ENCODE measurements at places on chromosomes 16 and 17.
A peak's percentile ranks its signal among the peaks of the same experiment; 100 is the strongest.

GRCh38 chr16:43294-43693 lies 10.1 kb downstream of the POLR3K start:
- DNase-seq, result no peak

- no peak for DNase-seq
These were observed 58.6 kb upstream of the NUDT7 start for GRCh38 chr16:77663711-77664110.

DNA sequence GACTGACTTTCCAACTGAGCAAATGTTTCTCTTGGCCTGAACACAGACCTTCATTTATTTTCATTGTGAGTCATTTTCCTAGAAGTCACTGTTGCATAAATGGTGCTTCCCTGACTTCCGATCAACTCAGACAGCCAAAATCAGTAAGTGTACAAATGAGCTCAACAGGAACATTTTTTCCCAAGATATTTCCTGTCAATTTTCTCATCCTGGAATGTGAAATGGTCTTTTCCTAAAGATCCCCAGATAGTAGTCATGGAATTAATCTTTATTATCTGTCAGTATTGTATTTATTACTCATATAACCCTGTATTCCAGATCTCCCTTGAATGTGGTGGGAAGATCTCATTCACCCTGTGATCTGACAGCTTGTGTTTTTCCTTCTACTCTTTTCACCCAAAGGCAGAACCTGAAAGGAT lies 360.3 kb upstream of the KIF2B start:
- peak; percentile 84 for DNase-seq

- no peak for DNase-seq
These were observed 656.6 kb downstream of the WWOX start for GRCh38 chr16:78755751-78756661.

DNA sequence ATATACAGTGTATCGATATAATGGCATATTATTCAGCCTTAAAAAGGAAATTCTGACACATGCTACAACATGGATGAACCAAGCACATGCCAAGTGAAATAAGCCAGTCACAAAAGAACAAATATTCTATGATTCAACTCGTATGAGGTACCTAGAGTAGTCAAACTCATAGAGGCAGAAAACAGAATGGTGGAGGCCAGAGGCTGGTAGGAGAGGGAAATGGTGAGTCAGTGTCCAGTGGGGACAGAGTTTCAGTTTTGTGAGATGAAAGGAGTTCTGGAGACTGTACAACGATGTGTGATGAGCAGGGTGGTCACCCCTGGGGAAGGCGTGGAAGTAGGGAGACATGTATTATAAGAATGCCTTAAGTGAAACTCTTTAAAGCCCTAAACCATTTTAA lies 39.9 kb downstream of the RNF157 start:
- no peak for DNase-seq

GRCh38 chr17:80358861-80359260 lies 56.1 kb upstream of the ENDOV start:
- no peak for DNase-seq

DNA sequence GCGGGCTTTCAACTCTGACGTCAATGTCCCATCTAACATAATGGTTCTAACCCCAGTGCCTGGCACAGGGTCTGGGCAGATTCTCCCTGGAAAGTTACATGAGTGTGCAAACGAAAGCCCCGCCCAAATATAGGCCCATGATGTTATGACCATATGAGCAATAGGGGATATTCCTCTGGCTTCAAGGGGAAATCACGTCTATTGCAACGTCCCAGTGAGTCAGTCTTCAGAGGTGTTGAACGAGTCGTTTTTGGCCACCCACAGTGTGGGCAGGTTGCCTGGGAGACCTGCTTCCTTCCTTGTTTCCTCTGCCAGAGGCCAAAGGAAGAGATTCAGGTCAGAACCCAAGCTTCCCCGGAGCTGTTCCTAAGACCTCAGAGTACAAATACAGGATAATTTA lies 30.3 kb downstream of the PIK3R5 start:
- DNase-seq, result peak; percentile 2

DNA sequence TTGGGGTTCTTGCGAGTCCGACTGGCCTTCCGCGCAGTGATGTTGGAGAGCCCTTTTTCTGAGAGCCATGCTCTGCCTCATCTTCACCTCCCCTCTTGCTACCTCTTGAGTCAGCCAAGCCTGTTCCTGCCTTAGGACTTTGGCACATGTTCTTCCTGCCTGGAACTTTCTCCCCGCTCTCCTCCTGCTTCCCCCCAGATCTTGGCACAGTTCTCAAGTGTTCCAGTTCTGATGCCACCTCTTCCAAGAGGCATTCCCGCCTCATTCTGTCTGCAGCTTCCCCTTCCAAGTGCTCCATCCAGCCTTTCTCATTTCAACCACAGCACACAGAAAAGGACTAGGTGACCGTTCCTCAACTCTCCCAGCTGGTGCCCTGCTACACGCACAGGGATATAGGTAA lies 7.7 kb downstream of the AKAP1 start:
- no peak for DNase-seq

- DNase-seq, result peak; percentile 60
These were observed 8.4 kb downstream of the RARA start for GRCh38 chr17:40317345-40317873.

GRCh38 chr16:15510992-15511391 lies 76.6 kb downstream of the BMERB1 start:
- no peak for DNase-seq

DNA sequence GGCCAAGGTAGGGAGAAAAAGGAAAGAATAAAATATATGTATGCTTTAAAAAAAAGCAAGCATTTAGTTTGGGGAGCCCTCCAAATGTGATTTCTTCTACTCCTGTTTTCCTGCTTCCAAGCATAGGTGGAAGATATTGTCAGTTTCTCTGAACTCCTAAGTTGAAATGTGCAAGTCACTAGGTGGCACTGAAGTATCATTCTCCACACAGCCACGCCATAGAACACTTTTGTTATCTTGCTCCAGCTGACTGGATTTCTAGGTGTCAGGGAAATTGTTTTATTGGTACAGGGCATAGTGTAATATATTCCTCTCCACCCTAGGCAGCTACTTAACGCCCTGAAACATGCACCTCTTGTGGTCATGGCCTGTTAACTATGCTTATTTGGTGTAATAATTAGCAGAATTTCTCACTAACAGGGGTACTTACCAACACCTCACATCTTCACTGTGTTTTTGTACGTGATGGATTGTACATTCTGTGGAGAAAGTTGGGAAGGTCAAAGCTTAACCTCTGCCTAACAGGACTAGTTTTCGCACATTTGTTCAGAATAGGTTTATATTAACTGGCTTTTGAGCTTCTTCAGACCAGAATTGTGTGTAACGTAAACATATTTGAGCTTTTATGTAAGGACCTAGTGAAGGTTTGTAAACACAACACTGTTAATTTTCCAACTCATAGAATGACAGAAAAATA lies 69.3 kb downstream of the FTO start:
- DNase-seq, result peak; percentile 73

GRCh38 chr17:17480593-17481148 lies 3.9 kb downstream of the MED9 start:
- DNase-seq, result no peak

DNA sequence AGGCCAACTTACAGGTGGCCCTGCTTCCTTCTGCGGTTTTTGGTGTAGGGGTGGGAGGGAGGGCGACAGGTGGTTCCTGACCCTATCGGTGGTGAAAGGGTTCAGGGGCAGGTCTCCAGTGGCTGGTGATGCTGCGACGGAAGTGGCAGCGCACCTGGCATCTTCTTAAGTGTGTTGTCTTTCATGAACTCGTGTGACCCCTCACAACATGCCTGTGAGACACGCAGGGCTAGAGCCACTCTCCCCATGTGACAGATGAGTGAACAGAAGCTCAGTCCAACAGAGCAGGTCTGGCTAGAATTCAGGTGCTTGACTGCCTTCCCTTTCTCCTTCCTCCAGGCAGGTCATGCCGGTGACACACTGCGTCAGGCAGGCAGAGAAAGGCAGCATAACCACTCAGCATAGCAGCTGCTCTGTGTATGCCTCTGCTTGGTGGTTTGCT lies 8.0 kb downstream of the TNFAIP1 start:
- DNase-seq, result no peak

GRCh38 chr17:49567871-49568694 lies 7.6 kb upstream of the NXPH3 start:
- peak; percentile 62 for DNase-seq

GRCh38 chr17:50221266-50221863 lies 19.9 kb upstream of the COL1A1 start:
- no peak for DNase-seq

GRCh38 chr17:5758651-5759050 lies 174.3 kb upstream of the NLRP1 start:
- peak; percentile 6 for DNase-seq

GRCh38 chr16:54282928-54283724 lies 3.5 kb downstream of the IRX3 start:
- DNase-seq, result no peak

- no peak for DNase-seq
These were observed 100.5 kb downstream of the VAT1L start for GRCh38 chr16:77888871-77889270.

- no peak for DNase-seq
These were observed 30.2 kb downstream of the OR1D5 start for GRCh38 chr17:3033248-3033640.

DNA sequence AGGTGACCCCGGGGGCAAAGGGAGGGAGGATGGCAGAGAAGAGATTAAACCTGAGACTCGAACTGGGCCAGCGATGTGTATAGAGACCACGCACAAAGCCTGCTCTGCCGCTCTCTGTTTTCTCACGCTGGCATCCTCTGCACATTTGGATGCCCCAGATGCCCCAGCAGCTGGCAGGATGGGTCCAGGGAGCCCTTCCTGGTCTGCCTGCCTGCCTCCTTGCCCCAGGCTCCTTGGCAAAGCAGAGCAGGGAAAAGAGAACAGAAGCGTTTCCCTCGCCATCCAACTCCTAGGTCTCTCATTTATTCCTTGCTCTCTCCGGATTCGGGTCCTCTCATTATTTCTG lies 5.2 kb upstream of the PIPOX start:
- no peak for DNase-seq

DNA sequence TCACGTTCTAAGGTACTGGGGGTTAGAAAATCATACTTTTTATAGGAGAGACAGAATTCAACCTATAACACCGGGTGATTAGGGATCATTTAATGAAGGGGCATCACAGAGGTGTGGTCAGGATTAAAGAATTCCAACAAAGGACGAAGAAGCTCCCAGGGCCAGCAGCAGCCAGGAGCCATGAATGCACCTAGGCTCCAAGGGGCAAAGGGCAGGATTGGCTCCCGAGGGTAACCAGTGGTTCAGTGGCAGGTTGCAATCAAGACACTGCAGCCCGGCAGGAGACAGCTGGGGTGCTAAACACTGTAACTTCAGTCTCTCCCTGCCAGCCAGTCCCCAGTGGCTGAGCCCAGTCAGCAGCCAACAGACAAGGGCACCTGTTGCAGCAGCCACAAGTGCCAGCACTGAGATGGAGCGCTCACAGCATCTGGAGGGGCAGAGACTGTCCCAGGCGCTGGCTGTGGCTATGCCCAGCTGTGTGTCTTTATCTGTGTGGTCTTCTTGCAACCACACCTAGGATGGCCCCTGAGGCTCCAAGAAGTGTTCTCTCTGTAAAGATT lies 23.9 kb downstream of the DHRS7C start:
- no peak for DNase-seq

DNA sequence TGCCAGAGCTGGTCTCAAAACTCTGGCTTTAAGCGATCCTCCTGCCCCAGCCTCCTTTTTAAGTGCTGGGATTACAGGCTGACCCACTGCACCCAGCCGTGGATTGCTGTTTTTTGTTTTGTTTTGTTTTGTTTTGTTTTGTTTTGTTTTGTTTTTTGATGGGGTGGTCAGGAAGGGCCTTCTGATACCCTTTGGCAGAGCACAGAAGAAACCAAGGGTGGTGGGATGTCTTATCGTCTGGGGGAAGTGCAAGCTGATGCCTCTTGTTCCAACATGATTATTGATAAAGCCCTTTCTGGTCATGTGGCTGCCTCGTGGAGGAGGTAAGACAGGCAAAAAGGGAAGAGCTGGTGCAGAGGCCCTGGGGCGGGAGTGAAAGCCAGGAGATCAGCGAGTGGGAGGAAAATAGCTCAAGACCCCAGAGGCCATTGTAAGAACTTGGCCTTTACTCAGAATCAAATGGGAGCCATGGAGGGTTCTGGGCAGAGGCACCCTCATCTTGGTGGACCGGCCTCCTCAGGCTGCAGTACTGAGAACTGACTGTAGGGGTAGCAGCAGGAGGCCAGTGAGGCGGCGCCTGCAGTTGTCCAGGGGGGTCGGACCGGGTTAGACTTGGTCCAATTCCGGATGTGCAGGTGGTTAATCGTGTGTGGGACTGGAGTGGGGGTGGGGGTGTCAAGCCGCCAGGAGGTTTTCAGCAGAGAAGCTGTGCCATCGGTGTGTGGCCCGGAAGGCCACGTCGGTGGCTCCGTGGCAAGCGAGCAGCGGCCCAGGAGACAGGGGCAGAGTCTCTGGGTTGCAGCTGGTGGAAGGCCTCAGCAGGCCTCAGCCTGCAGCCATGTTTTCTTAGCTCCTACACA lies 84.4 kb upstream of the GSE1 start:
- DNase-seq, result peak; percentile 13

- DNase-seq, result no peak
These were observed 7.5 kb upstream of the JUP start for GRCh38 chr17:41793784-41794539.

- no peak for DNase-seq
These were observed 72.2 kb downstream of the ITFG1 start for GRCh38 chr16:47388705-47389104.

- DNase-seq, result no peak
These were observed 3.4 kb downstream of the TRADD start for GRCh38 chr16:67156143-67156844.

DNA sequence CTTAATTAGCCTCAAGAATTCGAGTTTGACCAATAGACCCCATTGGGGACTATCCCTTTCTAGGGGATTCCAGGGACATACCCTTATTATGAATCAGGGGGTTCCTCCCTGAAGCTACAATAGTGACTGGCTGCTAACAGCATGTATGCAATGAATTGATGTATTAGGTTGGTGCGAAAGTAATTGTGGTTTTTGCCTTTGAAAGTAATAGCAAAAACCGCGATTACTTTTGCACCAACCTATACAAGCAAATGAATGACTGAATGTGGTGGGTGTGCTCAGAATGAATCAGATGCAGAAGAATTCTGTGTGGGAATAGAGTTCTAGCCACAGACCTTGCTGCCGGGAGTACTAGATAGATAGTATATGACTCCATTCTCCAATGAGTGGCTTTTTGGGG lies 76.7 kb downstream of the HLF start:
- DNase-seq, result no peak

- no peak for DNase-seq
These were observed 57.6 kb downstream of the TMEM235 start for GRCh38 chr17:78289004-78289403.

DNA sequence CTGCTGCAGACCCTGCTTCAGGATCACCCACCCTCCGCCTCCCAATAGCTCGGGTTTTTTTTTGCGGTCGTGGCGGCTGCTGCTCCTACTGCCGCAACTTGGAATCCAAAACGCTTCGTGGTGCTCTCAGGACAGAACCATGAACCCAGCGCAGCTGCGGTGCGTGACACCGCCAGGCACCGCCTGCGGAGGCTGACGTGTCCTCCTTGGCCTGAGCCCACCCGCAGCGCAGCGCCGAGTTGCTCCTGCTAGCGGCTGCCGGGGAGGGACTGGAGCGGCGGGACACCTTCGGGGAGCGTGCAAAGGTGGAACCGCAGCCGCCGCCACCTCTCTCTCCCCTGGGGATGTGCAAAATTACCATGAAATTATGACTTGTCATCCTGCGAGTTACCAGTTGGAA lies 1893.0 kb downstream of the TP53TG3F start:
- DNase-seq, result no peak

- DNase-seq, result no peak
These were observed 19.8 kb downstream of the FBRS start for GRCh38 chr16:30677931-30678585.
